Myometrial cell (primary cell): ENCODE measurements at places on chromosomes 12 and 14. TPM values are rescaled to one million over a fixed set of nuclear protein-coding genes. Genes with fewer than 3 reads are reported as not detected.

Gene TRIM9
- under 0.01 and 0.58 TPM in 2 replicates for total RNA-seq

Gene TMCC3
- total RNA-seq = 0.86 and 2.3 TPM in 2 replicates

Gene SPX
- 0.89 and 1.2 TPM in 2 replicates for total RNA-seq

Gene SOX5
- 6.2 and 6.6 TPM in 2 replicates for total RNA-seq

Gene POTEG
- total RNA-seq = not detected in 2 replicates
